ENCODE measurements at places on chromosomes 4 and X.

- DNase-seq = no peak
Observed at GRCh38 chr4:8439914-8440491, 520 bp downstream of the ACOX3 start.

DNA sequence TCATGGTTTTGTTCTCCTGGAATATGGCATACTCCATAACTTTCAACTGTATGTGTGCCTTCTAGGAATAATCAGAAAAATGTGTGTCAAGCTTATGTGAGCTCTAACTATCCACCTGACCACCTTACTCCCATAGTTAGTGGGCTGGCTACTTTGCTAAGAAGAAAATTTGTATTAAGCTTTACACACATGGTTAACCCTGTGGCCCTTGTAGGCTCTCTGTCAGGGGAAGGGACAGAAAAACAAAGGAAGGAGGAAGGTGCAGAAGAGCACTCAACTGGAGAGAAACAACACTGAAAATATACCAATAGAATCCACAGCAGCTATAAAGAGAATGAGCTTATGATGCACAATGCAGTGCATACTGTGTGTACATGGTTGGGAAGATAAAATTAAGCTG, 84.6 kb downstream of the PPP3CA start:
- no peak for DNase-seq

DNA sequence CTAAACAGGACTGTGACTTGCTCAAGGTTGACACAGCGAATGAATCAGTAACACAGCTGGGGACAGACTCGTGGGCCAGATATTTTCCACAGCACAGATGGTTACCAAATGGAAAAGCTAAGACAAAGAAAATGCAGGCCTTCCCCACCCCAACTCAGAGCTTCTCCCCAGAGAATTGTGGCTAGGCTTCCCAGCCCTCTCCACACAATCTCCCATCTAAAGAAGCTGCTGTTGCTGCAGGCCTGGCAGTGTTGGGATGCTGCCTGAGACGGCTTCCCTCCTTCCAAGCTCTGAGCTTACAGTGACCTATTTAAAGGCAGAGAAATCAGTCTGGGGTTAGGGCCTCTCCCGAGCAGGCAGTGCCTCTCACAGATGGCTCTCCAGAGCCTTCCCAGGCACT, 46.5 kb upstream of the PGRMC1 start:
- no peak for DNase-seq

DNA sequence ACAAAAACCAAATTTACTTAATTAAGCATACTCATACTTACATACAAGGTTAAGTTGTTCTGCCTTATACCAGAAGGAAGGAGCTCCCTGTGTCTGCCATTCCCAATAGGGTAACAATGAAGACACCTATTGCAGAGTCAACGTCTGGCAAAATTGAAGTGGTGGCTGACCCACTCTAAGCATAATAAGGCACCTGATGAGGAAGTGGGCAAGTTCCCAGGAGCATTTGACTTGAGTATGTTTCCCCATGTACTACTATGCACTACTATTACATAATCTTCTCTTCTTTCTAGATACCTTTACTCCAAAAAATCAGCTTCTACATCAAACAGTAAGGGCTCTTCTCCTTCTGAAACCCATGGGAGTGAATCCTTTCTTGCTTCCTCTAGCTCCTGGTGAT, 591.5 kb downstream of the PPARGC1A start:
- no peak for DNase-seq

GRCh38 chr4:177155454-177155853, 154.2 kb upstream of the NEIL3 start:
- DNase-seq = no peak

GRCh38 chr4:147586637-147587036, 30.6 kb upstream of the TMEM184C start:
- DNase-seq = no peak

GRCh38 chr4:121900132-121900983, 30.1 kb upstream of the BBS7 start:
- no peak for DNase-seq

DNA sequence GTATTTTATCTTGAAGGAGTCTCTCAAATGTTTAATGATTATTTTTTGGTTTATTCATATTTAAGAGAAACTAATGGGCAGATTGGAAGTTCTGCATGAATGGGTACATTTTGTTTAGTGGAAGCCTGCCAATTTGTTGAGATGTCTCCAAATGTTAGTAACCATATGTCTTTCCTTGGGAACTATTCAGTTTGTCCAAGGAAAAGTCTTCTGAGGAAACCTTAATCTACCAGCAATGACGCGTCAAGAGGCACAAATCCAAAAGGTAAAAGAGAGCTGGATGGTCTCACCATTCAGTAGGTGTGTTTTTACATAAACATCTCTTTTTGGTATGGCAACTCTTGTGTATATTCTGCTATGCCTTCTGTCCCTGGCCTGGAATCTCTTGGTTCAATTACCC, 37.4 kb upstream of the NDST3 start:
- DNase-seq = no peak

- no peak for DNase-seq
Observed at GRCh38 chr4:177447417-177448004, 5.3 kb upstream of the AGA start.

- no peak for DNase-seq
Observed at GRCh38 chr4:7621252-7622035, 186.7 kb upstream of the PSAPL1 start.

DNA sequence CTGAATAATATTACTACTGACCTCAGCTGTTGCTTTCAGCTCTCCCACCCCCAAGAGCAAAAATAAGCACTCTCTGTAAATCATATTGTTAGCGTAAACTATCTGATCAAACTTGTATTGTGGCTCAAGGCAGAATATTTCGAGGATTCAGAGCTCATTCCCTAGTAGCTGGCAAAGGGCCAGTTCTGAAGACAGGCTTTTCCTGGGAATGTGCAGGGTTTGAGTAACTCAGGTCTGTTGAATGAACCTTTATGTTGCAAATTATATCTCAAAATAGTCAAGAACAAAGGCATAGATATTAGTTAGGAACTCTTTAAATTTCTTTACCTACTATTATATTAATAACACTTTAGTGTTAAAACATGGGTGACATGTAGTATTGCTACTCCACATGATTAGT, 454.9 kb downstream of the CCSER1 start:
- DNase-seq = no peak

DNA sequence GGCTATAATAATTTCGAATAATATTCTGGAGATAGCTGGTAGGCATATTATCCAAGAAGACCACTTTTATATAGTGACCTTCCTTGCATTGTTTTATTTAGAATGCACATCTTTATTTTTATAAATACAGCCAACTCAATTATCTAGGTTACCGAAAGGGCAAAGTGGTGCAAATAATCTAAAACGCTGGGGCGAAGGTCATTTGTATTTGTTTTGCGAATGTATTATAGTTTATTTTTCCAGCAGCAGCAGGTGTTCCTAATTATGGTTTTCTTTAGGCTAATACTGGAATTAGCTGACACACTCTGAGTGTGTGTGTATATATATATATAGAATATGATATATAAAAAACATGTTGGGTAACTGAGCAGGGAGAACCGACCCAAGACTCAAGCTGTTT, 48.1 kb upstream of the RAP2C start:
- no peak for DNase-seq

GRCh38 chr4:109020861-109021260, 258.0 kb upstream of the ETNPPL start:
- DNase-seq = no peak

DNA sequence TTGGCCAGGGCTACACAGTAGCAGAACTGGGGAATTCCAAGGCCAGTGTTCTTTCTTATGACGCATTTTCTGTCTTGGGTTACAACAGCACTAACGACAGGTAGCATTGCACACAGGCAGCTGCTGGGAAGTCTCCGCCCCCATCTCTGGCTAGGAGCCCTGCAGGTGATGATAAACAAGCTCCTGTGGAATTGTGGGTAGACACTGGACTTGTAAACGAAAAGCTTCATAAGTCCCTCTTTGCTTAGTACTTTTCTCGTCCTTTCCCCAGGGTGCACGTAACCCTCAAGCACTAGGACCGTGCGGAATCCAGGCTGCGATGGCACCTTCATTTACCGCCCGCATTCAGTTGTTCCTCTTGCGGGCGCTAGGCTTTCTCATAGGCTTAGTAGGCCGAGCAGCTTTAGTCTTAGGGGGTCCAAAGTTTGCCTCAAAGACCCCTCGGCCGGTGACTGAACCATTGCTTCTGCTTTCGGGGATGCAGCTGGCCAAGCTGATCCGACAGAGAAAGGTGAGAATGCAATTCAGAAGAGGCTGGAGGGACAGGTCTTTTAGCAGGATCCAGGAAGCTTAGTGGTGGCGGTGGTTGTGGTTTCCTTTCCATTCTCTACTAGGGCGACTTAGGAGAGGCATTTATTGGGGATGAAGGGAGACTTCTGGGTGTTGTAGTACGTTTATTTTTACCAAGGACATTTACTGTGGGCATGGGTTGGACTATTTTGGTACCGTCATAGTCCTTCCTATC, at the start of gene FAAH2:
FAAH2 (plus strand) TSS at position 200 of the 745 bp plus-strand sequence; CDS start at position 320, 120 bp downstream.
- peak; percentile 27 for DNase-seq

DNA sequence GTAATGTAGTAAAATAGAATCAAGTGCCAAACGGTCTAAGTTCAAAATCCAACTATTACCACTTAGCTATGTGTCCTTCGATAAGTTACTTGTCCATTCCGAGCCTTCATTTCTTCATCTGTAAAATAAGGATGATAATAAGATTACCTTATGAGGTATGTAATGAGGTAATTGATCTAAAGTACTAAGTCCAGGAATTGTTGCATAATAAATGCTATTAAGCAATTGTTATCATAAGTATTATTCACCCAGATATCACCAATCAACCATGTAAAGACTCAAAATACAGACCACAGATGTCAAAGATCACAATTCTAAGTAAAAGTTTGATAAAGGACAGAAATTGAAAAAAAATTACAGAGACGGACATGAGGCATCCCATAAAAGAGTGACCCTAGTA, 168.4 kb upstream of the POU3F4 start:
- no peak for DNase-seq

GRCh38 chr4:144575181-144575580, 70.8 kb upstream of the HHIP start:
- DNase-seq = no peak

- no peak for DNase-seq
Observed at GRCh38 chr4:152956650-152957436, 20.7 kb downstream of the FHDC1 start.

DNA sequence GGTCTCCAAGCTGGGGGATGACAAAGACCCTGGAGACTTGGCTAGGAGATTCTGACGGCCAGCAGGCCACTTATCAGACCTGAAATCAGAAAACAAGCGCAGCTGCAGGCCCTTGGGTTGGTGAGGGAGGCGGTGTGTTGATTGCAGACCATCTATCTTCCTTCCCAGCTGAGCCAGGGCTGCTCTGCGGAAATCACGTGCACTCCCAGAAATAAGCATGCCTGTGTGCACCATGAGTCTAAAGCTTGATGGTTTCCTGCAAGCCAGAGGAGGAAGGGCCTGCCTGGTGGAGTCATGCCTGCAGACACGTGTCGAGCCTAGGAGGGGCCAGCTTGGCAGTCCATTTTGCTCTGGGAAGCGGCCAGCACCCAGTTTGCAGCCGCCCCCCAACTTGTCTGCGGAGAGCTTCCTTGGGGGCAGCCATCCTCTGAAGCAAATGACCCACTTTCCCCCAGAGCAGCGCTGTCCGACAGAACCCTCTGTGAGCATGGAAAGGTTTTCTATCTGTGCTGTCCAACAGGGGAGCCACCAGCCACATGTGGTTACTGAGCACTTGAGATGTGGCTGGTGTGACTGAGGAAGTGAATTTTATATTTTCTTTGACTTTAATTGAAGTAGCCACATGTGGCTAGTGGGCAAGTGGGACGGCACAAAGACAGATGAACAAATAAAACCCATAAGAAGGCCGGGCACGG, 175.7 kb upstream of the BCOR start:
- no peak for DNase-seq

DNA sequence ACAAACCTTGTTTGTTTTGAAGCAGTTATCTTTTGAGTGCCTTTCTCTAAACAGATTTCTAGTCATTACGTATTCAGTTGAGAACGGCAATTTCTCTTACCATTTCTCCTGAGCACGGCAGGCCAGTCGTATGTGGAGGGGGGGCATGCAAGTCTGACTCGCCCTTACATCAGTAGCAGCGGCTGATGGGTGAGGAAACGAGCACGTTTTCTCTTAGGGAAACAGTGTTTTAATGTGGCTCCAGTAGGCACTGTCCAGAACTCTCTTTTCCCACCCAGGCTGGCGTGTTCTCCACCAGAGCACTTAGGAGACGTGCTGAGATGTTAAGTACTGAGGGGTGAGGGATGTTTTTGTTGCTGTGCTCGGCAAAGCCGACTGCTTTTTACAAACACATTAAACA, 240.5 kb downstream of the STIM2 start:
- DNase-seq = no peak

DNA sequence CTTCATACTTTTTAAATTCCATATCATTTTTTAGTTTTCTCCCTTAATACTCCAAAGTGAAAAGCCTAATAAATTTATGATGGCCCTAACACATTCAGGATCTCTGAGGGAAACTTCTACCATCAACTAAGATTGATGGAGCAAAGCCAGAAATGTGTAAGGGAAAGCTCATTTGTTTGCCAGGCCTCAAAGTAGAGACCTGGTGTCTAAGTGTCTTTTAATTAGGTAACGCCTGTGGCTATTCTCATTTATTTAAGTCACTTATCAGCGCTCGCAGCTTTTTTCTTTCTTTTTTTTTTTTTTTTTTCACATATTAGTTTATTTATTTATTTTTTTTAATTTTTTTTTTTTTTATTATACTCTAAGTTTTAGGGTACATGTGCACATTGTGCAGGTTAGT, 242.4 kb downstream of the TMA16 start:
- no peak for DNase-seq

All from stimulated activated CD4-positive, alpha-beta T cell treated with anti-CD3 and anti-CD28 coated beads, Interleukin-1b, Interleukin-23, amount 100 ng/mL, for 1 hour (primary cell).